ENCODE measurements at places on chromosomes 6 and 20. TPM values are rescaled to one million over a fixed set of nuclear protein-coding genes. Genes with fewer than 3 reads are reported as not detected.

Gene GJA10
- not detected for total RNA-seq

Gene HINT3
- total RNA-seq = 14.6 TPM

Gene CCNC
- total RNA-seq = 36.0 TPM

Gene CNBD2
- 1.9 TPM for total RNA-seq

Gene PAX1
- total RNA-seq = not detected

Gene GRM1
- not detected for total RNA-seq

Gene EGFL8
- 4.4 TPM for total RNA-seq

Gene PABPC1L
- 35.3 TPM for total RNA-seq

Gene PBOV1
- total RNA-seq = not detected

Gene TCF15
- total RNA-seq = not detected

Gene CDH26
- 0.17 TPM for total RNA-seq

Gene CDH22
- total RNA-seq = not detected

Gene SLC24A3
- 0.39 TPM for total RNA-seq

Gene SYCP2L
- not detected for total RNA-seq
